ENCODE measurements at places on chromosomes 2 and 18.

GRCh38 chr2:2870106-2870505, 507.5 kb downstream of the EIPR1 start:
- DNase-seq = no peak

DNA sequence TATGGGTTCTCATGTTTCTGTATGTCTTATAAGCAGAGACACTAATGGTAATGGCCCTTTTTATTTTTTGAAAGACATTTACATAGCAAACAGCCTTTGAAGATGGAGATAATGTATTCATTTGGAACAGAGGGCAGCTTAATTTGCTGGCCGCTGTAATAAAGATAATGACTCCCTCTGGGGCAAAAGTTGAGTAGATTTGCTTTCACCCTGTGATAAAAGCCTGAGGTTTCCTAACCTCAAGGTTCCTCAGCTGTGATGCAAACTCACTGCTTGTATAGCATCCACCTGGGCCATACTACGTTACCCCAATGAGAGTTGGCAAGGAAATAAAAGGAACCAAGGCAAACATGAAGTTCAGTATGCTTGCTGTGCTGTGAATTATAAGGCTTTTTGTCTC, 54.8 kb downstream of the TEX51 start:
- DNase-seq = no peak

DNA sequence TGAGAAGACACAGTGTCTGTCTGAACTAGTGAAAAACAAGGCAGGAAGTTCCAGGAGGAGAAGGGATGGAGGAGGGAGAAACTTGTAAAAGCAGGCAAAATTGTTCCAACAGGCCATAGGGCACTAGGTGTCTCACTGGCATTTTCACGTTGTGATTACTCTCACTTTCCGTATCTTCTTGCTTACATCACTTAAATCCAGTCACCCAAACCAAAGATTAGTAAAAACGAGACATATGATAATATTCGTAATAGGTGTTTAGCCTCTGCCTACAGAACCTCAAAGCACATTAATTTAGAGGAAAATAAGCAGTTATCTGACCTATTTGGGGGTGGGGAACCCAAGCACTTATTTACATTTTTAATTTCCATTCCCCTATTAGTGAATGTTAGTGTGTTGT, 78.3 kb downstream of the POU3F3 start:
- no peak for DNase-seq

DNA sequence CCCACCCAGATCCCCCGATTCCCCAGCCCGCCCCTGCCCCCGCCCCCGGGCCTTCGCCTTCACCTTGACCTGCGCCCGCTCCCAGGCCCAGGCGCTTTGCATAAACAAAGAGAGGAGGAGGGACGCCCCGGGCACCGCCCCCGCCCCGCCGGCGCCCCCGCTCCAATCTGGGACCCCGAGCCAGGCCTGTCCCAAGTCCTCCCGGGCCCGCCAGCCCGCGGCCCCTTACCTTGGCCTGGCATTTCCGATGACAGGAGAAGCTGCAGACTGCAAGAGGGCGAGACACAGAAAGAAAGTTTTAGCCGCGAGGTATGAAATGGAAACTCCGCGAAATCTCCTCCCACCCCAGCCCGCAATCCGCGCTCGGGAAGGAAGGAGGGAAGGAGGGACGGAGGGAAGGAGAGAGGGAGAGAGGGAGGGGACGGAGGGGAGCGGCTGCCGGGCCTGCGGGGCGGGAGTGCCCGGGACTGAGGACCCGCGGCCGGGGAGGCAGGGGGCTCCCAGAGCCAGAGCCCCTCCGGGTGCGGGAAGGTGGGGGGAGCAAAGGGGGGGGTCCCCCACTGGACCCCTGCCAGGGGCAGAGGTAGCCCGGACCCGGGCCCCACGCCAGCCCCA, 24.2 kb downstream of the TNS1 start:
- no peak for DNase-seq

DNA sequence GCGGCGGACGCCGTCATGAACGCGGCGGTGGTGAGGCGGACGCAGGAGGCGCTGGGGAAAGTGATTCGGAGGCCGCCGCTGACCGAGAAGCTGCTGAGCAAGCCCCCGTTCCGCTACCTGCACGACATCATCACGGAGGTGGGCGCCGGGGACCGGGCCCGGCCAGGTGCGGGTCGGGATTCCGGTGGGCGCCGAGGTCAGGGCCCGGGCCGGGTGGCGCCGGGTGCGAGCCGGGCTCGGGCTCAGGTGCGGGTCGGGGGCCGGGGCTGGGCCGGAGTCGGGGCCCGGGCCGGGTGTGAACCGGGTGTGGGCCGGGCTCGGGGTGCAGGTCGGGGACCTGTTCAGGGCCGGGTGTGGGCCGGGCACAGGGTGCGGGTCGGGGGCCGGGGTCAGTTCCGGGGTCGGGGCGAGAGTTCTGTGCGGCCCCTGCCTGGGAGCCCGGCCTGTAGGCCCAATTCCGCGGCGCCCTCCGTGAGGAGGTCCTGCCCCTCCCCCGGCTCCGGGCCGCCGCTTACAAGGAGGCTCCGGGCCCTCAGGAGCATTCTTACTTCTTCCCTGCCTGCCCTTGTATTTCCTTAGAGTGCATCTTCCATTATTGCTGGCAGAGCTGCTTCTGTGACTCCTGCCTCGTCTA, 447 bp downstream of the TRAF3IP1 start:
- DNase-seq = no peak

GRCh38 chr2:223870840-223871611, 33.6 kb upstream of the AP1S3 start:
- no peak for DNase-seq

DNA sequence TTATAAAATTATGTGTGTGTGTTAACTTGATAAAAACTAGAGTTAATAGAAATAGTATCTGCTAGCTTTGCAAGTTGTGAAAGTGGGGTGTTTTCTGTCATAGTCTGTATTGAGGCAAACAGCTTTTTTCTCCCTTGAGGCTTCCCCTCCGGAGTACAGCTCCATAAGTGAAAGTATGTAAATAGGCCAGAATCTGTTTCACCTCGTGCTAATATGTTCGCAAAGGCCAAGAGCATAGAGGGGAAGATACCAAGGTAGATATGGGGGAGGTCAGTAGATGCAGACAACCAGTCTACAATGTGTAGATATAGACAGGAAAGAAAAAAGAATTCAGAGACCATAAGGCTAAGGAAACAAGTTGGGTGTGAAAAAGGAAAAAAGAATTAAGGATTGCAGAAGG, 72.9 kb downstream of the PTRHD1 start:
- no peak for DNase-seq

- DNase-seq = no peak
These were observed 160.0 kb downstream of the UBE2E3 start for GRCh38 chr2:181140414-181140813.

DNA sequence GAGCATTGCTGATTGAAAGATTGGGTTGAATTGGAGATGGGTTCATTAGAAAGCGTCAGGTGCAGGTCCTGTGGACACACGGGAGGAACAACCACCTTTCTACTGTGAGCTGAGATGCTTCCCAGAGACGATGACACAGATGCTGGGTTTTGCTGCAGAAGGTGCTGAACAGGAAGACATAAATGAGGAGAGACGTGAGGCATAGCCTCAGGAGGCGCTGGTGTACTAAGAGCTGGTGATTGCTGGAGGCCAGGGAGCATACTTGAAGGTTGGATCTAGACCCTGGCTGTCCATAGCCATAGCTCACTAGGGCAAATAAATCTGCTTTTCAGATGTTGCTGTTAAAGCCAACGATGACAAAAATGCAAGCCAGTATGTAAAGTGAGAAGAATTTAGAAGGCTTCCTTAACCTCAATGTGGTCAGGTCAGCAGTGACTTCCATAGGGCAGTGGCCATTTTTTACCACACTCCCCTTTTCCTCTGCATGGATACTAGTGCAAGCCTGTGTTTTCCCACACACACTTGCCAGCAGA, 153.7 kb downstream of the SOX11 start:
- no peak for DNase-seq

DNA sequence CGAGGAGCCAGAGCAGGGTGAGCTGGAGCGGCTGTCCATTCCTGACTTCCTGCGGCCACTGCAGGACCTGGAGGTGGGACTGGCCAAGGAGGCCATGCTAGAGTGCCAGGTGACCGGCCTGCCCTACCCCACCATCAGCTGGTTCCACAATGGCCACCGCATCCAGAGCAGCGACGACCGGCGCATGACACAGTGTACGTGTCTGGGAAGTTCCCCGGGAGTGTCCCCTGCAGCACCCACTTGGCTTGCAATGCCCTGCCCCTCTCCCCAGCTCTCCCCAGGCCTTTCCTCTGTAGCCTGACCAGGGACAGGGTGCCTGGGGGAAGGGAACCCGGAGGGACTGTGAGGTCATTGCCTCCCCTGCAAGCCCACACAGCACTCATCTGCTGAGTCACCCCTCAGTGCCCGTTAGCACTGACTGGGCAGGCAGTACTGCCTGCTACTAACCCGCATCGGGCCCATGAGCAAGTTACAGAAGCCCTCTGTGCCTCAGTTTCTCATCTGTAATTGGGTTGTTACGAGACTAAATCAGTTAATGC, 29.4 kb upstream of the GMPPA start:
- DNase-seq = no peak

DNA sequence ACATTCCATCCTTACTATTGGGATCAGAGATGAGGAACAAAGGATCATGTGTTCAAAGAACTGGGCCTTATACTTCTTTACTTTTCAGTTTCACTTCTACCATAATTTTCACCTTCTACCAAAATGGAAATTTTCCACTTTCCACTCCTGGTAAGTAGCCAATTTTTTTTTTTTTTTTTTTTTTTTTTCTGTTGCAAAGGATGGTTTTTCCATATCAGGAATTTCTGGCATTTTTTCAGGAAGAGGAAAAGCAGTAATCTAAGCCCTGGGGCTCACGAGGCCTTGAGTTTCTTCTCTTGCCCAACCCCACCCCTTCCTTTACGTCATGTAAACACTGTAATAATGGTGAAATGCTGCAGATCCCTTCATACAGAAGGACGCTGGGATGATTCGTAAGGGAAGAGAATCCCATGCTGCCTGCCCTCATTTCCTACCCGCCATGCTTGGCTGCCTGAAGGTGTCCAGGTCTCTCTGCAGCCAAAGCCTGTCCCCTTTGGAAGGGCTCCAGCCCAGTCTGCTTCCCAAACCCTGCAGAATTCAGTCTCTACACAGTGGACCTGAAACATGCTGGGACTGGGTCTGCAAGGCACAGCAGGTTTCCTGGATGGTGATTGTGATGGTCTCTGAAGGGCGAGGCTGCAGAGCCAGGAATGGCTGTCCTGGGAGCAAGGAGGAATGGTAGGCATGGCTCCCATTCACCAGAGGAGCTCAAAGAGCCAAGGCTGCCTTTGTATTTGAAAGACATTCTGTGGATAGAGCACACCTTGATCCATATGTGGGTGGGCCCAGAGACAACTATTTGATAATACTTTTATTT, 57.0 kb downstream of the EFR3B start:
- DNase-seq = no peak

DNA sequence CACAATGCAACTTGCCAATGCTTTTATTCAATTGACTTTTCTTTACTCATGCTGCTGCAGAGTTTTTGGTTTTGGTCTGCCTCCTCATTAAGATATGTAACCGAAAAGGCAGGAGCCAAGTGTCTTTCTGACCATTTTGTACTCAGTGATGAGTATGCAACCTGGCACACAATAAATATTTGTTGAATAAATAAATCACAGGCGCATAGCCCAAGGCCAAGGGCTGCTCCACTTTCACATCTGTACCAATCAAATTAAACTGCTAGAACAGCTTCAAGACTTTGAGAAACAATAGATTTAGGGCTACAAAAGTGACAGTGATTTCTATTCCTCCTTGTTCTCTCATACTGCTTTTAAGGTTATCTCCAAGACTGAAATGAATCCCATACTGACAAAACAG, 828.2 kb downstream of the RNF144A start:
- no peak for DNase-seq

- no peak for DNase-seq
These were observed 21.6 kb downstream of the FBXO36 start for GRCh38 chr2:229943770-229944449.

DNA sequence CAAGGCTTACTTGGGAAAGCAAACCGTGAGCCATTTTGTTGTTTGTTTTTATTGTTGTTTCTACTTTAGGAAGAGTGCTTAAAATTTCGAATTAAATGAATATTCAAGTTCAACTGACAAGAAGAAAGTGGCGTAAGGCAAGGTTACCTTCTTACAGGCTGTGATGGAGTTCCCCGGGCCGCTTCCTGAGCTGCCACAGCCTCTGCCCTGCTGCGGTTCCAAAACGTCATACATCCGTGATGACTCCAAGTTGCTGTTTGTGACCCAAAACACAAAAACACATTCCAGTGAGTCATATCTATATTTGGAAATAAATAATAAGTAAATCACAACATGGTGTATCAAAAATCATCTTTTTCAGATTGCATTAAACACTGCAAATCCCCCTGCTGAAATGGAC, 49.7 kb downstream of the SPHKAP start:
- no peak for DNase-seq

DNA sequence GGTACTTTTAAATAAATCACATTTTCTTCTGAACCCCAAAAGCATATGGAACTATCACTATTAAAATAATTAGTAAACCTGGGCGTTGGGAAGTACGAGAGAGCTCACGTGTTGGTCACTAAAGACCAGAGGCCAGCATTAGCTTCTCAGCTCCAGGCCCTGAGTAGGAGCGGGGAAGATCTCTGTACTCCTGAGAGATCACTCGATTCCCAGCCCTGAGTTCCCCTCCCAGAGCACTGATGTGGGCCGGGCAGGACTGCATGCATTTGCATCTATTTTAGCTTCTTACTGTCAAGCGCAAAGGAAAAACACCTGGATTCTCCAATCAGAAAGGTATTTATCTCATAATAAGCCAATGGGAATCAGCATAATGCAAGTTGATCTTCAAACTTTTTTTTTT, 6.2 kb downstream of the PXDN start:
- DNase-seq = no peak
